Activated CD8-positive, alpha-beta memory T cell treated with anti-CD3 and anti-CD28 coated beads for 1 hour (primary cell): ENCODE measurements at places on chromosomes 3 and 15.

DNA sequence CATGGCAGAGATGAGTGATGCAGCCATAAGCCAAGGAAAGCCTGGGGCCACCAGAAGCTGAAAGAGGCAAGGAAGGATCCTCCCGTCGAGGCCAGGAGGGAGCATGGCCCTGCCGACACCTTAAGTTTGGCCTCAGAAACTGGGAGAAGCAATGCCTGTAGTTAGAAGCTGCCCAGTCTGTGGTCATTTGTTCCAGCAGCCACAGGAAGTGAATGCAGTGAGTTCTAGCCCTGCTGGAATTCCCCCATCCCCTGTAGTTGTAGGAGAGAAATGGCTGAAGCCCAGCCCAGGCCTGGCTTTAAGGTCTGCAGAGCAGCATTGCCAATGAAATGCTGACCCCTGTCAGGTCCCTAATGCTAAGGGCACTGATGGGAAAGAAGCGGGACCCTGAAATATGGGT lies 12.2 kb upstream of the CHSY1 start:
- DNase-seq: no peak

DNA sequence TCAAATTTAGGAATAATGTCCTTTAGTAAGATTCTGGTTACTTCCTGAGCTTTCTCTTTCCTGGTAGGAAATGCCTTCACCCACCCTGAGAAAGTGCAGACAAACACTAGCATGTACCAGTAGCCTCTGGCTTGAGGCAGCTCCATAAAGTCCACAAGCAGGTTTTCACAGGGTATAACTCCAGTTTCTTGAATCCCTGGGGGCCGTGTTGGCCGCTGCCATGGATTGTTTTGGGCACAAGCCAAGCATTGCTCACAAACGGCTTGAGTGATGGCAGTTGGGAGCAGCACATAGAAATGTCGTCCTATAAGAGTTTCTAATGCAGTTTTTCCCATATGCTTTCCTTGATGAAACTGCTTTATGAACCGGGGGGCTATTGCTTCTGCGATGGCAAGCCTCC lies 164.1 kb downstream of the STXBP5L start:
- no peak for DNase-seq

GRCh38 chr3:53146319-53146891 lies 14.6 kb upstream of the PRKCD start:
- DNase-seq: no peak

DNA sequence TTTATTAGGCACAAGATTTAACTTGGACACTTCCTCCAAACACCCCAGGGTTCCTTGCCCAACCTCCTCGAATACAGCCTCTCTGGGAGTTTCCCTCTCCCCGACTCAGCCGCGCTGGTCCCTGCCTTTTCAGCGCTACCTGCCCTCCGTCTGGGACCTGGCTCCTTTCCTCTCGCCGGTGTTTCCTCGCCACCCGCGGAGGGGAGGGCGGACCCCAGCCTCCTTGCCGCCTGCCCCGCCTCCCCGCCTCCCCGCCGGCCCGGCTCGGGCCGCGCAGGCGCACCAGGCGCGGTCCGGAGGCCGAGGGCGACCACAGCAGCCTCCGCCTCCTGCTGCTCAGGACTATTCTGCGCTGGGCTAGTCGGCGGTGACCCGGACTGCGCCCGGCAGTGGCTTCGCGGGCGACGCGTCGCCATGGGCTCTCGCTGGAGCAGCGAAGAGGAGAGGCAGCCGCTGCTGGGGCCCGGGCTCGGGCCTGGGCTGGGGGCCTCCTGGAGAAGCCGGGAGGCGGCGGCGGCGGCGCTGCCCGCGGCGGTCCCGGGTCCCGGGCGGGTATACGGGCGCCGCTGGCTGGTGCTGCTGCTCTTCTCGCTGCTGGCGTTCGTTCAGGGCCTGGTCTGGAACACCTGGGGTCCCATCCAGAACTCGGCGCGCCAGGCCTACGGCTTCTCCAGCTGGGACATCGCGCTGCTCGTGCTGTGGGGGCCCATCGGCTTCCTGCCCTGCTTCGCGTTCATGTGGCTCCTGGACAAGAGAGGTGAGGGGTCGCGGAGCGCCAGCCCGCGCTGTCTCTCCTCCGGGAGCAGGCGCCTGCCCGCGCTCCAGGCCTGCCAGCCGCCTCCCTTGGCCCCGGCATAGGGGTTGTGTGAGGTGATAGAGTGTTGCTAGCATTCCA lies at the start of gene SLC49A4:
Gene SLC49A4, plus strand, starts transcription at position 291 of the 895 bp plus-strand sequence. Its CDS starts 124 bp downstream, at position 415.
- no peak for DNase-seq

- no peak for DNase-seq
Observed at GRCh38 chr15:100383302-100384107, 41.7 kb upstream of the ADAMTS17 start.

- no peak for DNase-seq
Observed at GRCh38 chr15:50971115-50971514, 62.6 kb downstream of the AP4E1 start.

DNA sequence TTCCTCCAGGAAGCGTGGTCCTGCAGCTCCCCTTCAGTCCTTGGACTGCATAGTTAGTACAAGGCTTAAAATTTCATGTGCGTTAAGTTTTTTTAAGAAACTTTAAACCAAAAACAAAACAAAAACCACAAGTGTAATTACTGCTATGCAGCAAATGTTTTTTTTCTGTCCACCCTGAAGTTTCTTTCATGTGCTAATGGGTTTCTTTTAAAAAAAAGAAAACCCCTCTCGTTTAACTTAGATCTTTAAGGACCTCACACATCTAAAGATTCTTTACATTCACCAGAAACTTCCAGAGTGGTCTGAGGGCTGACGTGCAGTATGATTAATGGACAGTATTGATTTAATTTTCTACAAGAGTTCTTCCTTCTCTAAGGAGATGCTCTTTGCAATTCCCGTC lies 72.0 kb upstream of the PYGO1 start:
- DNase-seq: no peak

DNA sequence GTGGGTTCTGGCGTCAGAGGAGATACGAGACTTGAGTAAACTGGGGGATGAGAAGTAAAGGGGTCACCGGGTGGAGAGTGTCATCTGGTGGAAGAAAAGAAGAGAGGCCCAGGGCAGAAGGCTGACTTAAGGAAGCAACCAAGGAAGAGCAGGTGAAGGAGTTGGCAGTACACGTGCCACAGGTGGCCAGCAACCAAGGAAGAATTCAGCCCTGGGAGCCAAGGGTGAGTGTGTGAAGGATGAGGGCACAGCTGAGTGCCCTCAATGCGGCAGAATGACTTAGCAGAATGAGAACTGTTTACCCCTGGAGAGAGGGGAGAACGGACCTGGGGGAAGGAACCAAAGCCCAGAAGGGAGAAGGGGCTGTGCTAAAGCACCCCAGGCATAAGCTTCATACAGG lies 71.3 kb downstream of the WHAMM start:
- no peak for DNase-seq

GRCh38 chr3:114329823-114330222 lies 36.0 kb downstream of the TIGIT start:
- DNase-seq: no peak

- no peak for DNase-seq
Observed at GRCh38 chr3:77321646-77322045, 281.7 kb downstream of the ROBO2 start.

DNA sequence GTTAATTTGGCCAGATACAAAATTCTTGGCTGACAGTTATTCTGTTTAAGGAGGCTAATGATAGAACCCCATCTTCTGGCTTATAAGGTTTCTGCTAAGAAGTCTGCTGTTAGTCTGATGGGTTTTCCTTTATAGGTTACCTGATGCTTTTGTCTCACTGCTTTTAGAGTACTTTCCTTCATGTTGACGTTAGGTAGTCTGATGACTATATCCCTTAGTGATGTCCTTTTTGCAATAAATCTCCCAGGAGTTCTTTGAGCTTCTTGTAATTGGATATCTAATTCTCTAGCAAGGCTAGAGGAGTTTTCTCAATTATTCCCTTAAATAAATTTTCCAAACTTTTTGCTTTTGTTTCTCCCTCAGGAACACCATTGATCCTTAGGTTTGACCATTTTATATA lies 114.1 kb upstream of the CDIN1 start:
- no peak for DNase-seq

DNA sequence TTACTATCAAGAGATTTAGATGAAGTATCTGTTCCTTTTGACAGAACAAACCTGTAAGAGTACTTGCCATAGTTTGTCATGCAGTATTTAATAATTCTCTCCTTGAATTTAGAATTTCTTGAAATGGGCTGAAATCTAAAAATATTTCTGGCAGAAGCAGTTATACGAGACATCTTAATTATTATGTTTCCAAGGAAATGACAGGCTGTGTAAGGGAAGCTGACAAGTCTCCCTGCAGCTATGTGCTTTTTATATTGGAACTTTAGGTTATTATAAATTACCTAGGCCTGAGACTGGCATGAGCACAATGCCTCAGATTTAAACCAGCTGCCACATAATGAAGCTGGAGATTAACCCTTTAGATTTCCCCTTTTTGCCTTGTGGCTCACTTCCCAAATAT lies 365.0 kb upstream of the EPHA6 start:
- DNase-seq: no peak

GRCh38 chr3:179513862-179514261 lies 48.9 kb upstream of the ACTL6A start:
- DNase-seq: no peak

- no peak for DNase-seq
Observed at GRCh38 chr3:181771120-181771519, 59.4 kb downstream of the SOX2 start.

DNA sequence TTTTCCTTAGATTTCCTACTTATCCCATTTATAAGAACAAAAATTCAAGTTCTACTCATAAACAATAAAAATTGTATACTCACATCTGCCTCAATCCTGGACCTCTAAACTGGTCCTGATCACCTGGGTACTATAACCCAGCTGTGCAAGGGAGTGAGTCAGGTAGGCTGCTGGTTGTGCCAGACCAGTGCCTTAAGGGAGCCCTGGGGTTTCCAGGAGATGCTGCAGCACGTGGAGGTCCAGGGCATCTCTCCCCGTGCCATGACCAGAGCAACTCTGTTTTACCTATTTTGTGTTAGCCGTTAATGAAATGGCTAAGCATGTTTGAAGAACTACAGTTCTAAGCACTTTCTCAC lies 140.2 kb upstream of the TRIM42 start:
- no peak for DNase-seq

DNA sequence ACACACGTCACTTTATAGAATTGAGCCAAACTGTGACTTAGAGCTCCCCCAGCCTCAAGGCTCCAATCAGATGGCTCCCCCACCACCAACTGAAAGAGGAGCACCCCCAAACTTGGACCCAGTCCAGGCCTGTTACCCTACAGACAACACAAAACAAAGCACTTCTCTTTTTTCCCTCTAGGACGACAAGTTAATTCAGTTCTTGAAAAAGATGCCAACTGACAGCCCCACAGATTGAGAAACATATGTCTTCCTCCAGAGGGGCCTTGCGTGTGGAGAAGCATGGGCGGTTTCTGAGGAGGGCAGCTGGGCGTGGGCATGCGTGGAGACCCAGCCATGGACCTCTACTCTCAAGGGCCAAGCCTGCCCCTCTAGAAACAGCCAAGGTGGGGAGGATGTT lies 229.5 kb downstream of the SHQ1 start:
- DNase-seq: no peak

GRCh38 chr3:127206611-127207516 lies 13.9 kb downstream of the PRR23E start:
- no peak for DNase-seq

- DNase-seq: no peak
Observed at GRCh38 chr3:112561484-112561733, 353 bp downstream of the ATG3 start.

DNA sequence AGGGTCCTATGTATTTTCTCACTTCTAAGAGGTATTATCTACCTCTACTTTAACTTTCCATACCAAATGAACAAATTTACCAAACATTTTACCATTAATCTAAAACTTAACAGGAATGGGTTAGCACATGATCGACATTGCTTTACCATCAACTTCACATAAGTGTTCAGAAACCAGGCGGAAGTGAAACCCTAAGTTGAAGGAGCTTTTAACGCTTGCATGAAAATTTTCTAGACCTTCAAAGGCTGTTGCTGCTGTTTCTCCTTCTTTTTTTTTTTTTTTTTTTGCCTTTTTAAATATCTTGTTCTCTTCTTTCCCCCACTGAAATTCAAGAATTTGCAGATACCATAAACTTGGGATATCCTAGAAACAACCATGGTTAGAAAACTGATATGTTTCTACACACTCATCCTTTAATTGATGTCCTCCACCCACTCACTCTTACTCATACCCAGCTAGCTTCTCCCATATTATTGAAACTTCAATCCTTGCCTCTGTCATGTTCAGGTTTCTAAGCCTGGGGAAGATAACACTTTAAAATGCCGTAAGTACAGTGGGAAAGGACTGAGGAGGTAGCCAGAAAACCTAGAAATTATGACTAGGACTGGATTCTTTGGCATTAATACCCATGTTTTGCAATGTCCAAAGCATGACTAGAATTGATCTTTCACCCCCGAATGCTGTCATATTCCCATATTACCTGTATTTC lies 24.7 kb downstream of the MYO5A start:
- no peak for DNase-seq

- DNase-seq: no peak
Observed at GRCh38 chr3:46297658-46298423, 55.6 kb downstream of the CCR3 start.

GRCh38 chr15:85329561-85330422 lies 50.6 kb upstream of the AKAP13 start:
- no peak for DNase-seq

DNA sequence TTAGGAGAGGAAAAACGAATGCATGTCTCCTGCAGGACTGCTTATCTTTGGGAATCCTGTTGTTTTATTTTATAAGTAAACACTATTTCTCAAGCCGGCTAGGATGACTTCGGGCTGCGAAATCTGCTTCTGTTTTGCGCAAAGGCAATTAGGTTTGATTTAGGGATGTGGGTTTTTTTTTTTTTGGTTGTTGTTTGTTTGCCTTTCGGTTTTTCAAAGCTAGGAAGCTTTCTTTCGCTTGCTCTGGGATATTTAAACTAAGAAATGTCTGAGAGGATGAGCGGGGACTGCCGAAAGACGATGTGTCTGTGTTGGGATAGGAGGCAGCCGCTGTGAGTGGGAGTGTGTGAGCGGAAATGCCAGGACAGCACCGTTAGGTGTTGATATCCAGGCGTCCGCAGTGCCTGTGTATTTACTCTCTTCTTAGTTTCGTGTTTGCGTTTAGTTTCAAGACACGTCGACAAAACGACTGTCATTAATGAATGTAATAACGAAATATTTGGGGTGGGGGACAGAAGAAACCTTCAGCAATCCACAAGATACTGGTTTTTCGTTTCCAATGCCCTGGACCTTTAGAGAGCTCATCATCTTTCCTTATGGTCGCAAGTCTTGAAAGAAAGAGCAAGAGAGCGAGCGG lies 604 bp downstream of the ISL2 start:
- no peak for DNase-seq

DNA sequence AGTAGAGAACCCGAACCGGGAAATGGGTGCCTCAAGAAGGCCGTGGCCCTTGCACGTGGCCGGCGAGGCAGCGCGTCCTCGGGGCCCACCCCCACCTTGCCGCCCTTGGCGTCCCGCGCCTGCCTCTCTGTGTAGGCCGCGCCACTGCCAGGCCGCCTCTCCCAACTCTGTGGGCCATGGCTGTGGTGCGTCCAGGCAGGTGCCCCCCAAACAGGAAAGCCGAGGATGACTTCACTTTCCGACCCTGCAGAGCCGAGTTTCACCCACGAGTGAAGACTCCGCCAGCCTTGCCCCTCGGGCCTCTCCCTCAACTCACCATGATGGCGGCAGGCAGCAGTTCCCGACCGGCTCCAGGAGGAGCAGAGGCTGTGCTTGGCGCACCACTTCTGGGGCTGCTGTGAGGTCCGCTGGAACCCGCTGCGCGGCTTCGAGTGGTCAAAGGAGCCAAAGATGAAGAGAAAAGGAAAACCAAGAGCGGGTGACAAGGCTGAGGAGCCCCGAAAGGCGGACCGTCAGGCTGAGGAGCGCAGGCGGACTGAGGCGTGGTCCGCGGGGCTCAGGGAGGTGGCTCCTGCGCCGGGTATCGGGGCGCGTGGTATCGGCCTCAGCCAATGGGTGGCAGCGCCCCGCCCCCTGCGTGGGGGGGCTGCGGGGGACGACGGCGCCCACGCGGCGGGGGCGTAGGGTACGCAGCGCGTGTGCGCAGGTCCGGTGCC lies at the start of gene DAZL:
Gene DAZL, minus strand, starts transcription at position 537 of the 716 bp plus-strand sequence. Its CDS starts 218 bp downstream, at position 319.
- no peak for DNase-seq
